ENCODE measurements at places on chromosomes 12 and 14. TPM values are rescaled to one million over a fixed set of nuclear protein-coding genes. Genes with fewer than 3 reads are reported as not detected.

MYO1H gene
- 0.15 TPM for polyA plus RNA-seq

MBD6 gene
- polyA plus RNA-seq = 3.1 TPM

CIT gene
- 6.8 TPM for polyA plus RNA-seq

BICDL1 gene
- not detected for polyA plus RNA-seq

DNA sequence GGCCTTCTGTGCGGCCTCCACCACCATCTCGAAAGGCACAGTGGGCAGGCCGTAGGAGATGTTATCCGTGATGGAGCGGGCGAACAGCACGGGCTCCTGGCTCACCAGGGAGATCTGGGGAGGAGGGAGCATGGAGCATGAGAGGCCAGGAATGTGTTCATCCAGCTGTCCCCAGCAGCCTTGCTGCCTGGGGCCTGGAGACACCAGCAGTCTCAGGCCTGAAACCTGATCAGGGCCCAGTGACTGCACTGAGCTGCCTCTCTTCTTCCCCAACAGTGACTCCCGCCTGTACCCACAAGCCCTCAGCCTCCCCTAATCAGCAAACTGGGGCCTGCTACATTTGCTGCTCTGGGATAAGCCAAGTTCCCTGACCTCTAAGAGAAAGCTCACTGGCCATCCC is 30.9 kb downstream of the ABCB9 start:
- no peak for DNase-seq
- H3K36me3 ChIP-seq = no peaks in the 10 kb centered on the region
- no peaks in the 10 kb centered on the region for H3K27me3 ChIP-seq
- H3K4me1 ChIP-seq = no peaks in the 10 kb centered on the region
- H3K4me3 ChIP-seq = no peak overlapping the region

IRAK3 gene
- 3.2 TPM for polyA plus RNA-seq

C12orf56 gene
- 1.1 TPM for polyA plus RNA-seq

All from fibroblast of lung (primary cell).